Naive thymus-derived CD4-positive, alpha-beta T cell (primary cell): ENCODE measurements at places on chromosomes 1 and 21.

DNA sequence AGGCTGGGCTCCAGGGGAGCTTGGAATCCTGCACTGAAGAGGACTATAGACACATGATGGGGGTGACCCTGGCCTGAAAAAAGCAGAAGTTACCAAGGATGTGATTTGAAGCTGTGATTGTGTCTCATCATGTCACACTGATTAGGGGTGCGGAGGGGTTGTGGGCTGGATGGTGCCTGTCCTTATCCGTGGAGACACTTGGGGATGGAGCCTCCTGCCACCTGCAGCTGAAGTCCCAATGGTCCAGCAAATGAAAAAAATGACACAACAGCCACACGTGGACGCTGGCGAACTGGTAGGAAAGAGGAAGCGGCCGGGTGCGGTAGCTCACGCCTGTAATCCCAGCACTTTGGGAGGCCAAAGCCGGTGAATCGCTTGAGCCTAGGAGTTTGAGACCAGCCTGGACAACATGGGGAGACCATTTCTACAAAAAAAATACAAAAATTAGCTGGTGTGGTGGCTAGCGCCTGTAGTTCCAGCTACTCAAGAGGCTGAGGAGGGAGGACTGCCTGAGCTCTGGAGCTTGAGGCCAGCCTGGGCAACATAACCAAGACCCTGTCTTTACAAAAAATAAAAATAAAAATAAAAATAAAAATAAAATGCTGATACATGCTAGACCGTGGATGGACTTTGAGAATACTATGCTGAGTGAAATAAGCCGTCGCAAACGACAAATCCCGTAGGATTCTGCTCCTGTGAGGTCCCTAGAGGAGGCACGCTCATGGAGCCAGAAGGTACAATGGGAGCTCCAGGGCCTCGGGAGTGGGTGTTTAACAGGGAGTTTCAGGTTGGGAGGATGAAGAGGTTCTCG, 838 bp upstream of the IBA57 start:
- peaks cover 39% of the 10 kb centered on the region for H3K4me1 ChIP-seq
- no peaks in the 10 kb centered on the region for H3K36me3 ChIP-seq
- H3K27ac ChIP-seq: peak overlapping the region; percentile 92
- DNase-seq: no peak
- peak overlapping the region; percentile 67 for H3K4me3 ChIP-seq

DNA sequence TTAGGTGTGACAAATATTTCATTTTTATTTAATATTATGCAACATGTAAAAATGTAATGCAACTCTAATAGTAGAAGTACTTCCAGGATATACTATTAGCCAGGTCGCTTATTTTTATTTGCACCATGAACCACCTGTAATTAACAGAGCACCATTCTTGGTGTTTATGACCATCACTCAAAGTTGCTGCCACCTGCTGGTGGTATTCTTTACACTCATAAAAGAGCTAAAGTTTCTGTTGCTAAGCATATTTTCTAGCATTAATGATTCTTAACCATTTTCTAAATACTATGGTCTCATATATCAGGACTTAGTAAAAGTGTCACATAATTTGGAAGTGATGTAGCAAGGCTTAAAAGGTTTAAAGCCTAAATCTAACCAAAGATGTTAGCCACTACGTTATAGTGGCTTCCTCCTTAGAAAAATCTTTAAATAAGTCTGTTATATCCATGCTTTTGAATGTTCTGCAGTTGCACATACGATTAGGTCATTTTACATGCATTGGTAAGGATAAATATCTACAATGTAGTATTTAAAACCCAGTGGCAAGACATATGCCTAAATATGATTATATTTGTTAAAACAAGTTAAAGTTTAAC, 244.5 kb downstream of the NEGR1 start:
- H3K27me3 ChIP-seq: no peaks in the 10 kb centered on the region
- no peak overlapping the region for H3K4me3 ChIP-seq
- no peaks in the 10 kb centered on the region for H3K36me3 ChIP-seq
- no peak for DNase-seq
- H3K27ac ChIP-seq: no peak overlapping the region
- H3K4me1 ChIP-seq: no peaks in the 10 kb centered on the region

DNA sequence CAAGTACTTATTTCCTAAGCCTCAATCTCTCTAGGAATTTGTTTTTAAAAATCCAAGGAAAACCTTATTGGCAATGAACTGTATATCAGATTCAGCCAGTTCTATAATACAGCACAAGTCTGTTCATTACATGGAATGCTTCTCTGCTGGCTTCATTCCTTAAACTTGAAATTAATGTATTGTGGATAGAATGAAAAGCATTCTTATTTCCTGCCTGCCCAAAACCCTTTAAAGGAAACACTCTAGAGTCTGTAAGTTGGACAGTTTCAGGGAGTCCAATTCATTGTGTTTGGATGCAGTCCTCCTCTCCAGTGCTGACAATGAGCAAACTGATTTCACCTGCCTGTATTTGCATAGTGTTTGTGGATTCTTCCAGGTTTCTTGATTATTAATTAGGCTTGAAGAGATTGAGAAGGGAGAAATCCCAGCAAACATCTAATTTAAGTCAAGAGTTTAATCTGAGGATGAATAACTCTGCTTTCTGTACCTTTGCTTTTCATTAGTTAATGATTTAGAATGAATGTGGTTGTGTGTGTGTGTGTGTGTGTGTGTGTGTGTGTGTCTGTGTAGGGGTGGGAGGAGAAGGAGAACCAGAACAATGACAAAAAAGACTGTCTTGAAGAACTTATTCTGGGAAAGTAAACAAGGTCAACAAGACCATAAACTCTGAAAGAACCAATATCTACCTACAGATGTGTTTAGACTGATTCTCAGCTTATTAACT, 61.2 kb downstream of the CACHD1 start:
- no peak for DNase-seq
- no peaks in the 10 kb centered on the region for H3K36me3 ChIP-seq
- H3K27ac ChIP-seq: no peak overlapping the region

DNA sequence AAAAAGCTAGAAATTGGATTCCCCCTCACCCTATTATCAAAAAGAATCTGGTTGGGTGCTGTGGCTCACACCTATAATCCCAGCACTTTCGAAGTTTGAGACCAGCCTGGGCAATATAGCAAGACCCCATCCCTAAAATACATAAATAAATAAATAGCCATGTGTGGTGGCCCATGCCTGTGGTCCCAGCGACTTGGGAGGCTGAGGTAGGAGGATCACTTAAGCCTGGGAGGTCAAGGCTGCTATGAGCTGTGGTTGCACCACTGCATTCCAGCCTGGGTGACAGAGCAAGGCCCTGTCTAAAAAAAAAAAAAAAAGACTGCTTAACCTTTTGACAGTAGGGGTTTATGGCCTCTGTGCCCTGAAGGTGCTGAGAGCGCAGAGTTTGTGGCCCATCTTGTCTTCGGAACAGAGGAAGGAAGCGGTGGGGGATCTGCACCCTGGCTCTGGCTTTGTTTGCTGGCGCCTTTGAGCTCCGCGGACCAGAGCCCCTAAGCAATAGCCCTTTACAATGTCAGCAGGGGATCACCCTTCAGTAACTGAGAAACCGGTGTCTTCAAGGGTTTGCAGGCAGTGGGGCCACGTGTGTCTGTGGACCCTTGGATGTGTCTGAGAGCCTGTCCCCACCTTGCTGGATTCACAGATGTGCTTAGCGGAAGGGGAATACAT, 22.1 kb downstream of the SLC2A7 start:
- DNase-seq: peak; percentile 29
- H3K27me3 ChIP-seq: no peaks in the 10 kb centered on the region
- H3K27ac ChIP-seq: peak overlapping the region; percentile 18
- no peaks in the 10 kb centered on the region for H3K36me3 ChIP-seq
- peaks cover 3% of the 10 kb centered on the region for H3K4me1 ChIP-seq
- no peak overlapping the region for H3K4me3 ChIP-seq

- peaks cover 9% of the 10 kb centered on the region for H3K4me1 ChIP-seq
- peaks cover 38% of the 10 kb centered on the region for H3K36me3 ChIP-seq
- no peak overlapping the region for H3K27ac ChIP-seq
- H3K4me3 ChIP-seq: no peak overlapping the region
Observed at GRCh38 chr1:204574865-204575163, 58.6 kb downstream of the MDM4 start.

DNA sequence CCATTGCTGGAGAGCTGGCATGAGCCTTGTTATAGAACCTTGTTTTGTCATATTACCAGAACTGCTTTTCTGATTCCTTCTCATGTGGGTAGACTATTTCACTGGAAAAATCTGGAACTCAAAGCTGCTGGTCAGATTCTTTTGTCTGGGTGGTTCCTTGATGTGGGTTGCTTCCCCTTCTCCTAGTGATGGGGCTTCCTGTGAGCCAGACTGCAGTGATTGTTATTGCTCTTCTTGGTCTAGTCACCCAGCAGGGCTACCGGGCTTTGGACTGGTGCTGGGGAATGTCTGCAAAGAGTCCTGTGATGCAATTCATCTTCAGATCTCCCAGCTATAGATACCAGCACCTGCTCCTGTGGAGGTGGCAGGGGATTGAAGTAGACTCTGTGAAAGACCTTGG, 59.4 kb downstream of the GPR137B start:
- no peaks in the 10 kb centered on the region for H3K4me1 ChIP-seq
- no peak overlapping the region for H3K27ac ChIP-seq
- no peak for DNase-seq
- no peaks in the 10 kb centered on the region for H3K36me3 ChIP-seq
- H3K27me3 ChIP-seq: no peaks in the 10 kb centered on the region
- H3K4me3 ChIP-seq: no peak overlapping the region

- no peak for DNase-seq
- H3K4me3 ChIP-seq: no peak overlapping the region
- no peaks in the 10 kb centered on the region for H3K4me1 ChIP-seq
- no peaks in the 10 kb centered on the region for H3K27me3 ChIP-seq
Observed at GRCh38 chr1:80531182-80531581, 1269.6 kb upstream of the ADGRL2 start.

DNA sequence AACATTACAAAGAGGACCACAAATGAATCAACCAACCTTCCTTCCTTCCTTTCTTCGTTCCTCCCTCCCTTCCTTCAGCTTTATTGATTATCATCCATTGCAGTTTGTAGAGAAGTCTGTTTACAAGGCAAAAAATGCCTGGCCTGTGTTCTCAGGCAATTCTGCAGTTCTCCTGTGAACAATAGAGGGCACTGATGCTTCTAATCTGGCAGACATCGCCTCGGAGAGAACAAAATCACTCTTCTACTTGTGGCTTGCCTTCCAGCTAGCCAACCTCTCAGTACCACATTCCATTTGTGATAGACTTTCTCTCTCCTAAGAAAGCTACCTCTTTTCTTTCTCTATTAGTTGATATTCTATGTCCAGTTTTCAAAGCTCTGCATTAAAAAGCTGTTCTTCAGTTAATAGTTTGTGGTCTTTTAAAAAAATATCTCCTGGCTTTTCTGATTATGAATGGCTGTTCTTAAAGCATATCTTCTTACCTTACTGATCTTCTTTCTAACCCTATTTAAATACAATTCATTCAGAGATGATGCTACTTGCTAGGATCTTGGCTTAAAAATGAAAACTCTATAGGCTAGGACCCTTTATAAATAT, 26.9 kb upstream of the ESRRG start:
- no peak overlapping the region for H3K27ac ChIP-seq
- no peaks in the 10 kb centered on the region for H3K4me1 ChIP-seq
- H3K27me3 ChIP-seq: no peaks in the 10 kb centered on the region
- no peaks in the 10 kb centered on the region for H3K36me3 ChIP-seq

- H3K4me3 ChIP-seq: no peak overlapping the region
- no peaks in the 10 kb centered on the region for H3K27me3 ChIP-seq
- H3K4me1 ChIP-seq: no peaks in the 10 kb centered on the region
- no peaks in the 10 kb centered on the region for H3K36me3 ChIP-seq
- DNase-seq: no peak
Observed at GRCh38 chr1:86699186-86699585, 5.2 kb upstream of the SH3GLB1 start.

- H3K27ac ChIP-seq: no peak overlapping the region
- H3K4me1 ChIP-seq: peaks cover 17% of the 10 kb centered on the region
- H3K36me3 ChIP-seq: no peaks in the 10 kb centered on the region
Observed at GRCh38 chr1:224169718-224170270, 13.2 kb upstream of the DEGS1 start.

- H3K36me3 ChIP-seq: peaks cover 3% of the 10 kb centered on the region
- no peaks in the 10 kb centered on the region for H3K27me3 ChIP-seq
- H3K27ac ChIP-seq: no peak overlapping the region
- H3K4me1 ChIP-seq: peaks cover 7% of the 10 kb centered on the region
Observed at GRCh38 chr1:50447961-50448360, 24.7 kb upstream of the DMRTA2 start.

- no peaks in the 10 kb centered on the region for H3K36me3 ChIP-seq
- no peaks in the 10 kb centered on the region for H3K4me1 ChIP-seq
- H3K27me3 ChIP-seq: no peaks in the 10 kb centered on the region
- no peak overlapping the region for H3K27ac ChIP-seq
Observed at GRCh38 chr1:21577933-21578332, 68.7 kb downstream of the ALPL start.

DNA sequence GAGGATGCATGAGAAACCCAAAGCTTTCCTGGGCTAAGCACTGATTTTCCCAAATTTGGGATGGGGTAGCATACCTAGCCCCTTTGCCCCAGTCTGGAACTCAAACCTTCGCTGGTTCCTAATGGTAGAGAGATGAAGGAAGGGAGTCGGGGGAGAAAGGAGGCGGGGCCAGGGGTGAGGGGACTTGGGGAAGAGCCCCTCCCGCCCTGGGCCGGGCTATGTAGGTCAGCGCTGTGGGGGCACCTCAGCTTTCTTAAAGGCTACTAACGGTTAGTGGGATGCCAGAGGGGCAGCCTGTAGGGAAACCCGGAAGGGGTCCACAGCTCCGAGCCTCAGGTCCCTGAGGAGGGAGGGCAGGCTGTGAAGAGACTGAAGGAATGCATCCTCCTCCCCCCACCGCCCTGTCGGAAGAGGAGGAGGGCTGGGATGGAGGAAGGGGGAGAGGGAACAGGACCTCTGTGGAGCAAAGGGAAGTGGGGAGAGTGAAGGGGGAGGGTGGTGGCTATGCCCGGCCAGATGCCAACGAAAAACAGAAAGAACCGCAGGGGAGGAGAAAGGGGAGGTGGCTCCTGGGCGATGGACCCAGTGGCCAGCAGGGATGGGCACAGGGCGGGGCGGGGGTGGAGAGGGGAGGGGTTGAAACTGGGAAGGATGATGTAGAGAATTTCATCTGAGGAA, 1.3 kb downstream of the CADM3 start:
- no peak overlapping the region for H3K27ac ChIP-seq
- H3K27me3 ChIP-seq: no peaks in the 10 kb centered on the region
- no peaks in the 10 kb centered on the region for H3K36me3 ChIP-seq

DNA sequence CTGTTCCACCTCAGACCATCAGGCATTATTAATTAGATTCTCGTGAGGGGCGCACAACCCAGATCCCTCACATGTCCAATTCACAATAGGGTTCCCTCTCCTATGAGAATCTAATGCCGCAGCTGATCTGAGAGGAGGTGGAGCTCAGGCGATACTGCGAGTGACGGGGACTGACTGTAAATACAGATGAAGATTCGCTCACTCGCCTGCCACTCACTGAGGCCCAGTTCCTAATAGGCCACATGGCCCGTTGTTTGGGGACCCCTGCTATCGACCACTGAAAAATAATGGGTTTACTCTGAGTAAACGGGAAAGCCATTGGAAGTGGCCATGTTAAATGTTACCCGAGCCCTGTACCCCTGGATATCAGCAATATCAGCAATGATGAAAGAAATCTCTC, 65.9 kb downstream of the GRIK1 start:
- H3K4me3 ChIP-seq: no peak overlapping the region
- no peaks in the 10 kb centered on the region for H3K27me3 ChIP-seq
- H3K27ac ChIP-seq: no peak overlapping the region
- no peak for DNase-seq
- H3K4me1 ChIP-seq: no peaks in the 10 kb centered on the region
